ENCODE measurements at places on chromosomes 6 and 20.

GRCh38 chr6:93581371-93581770, 162.0 kb upstream of the EPHA7 start:
- no peak for ATAC-seq

DNA sequence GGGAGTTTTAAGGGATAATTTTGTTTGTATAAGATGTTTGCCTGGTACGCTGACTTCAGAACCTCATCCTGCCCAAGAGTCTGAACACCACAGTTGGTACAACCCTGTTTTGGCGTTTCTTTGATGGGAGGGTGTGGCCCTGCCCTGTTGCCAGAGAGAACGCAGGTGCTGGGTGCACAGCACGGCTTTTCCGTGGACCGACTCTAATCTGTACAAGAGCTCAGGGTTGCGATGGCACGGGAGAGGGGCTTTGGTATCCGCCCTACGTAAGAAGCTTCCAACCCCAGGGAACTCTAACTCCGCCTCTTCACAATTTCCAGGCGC, 1.3 kb downstream of the CYP24A1 start:
- ATAC-seq = no peak

GRCh38 chr6:139374357-139375225, at the start of gene CITED2:
Gene CITED2, minus strand, starts transcription at chr6:139374648. Its CDS starts 704 bp downstream, at chr6:139373944.
- peak; percentile 65 for ATAC-seq

- ATAC-seq = no peak
Measured at GRCh38 chr6:152110886-152111820, 303.7 kb downstream of the ESR1 start.

All from motor neuron (in vitro differentiated cells).